ENCODE measurements at places on chromosomes 6 and 20.
A peak's percentile ranks its signal among the peaks of the same experiment; 100 is the strongest.

GRCh38 chr6:72657407-72658197 lies 35.7 kb downstream of the KCNQ5 start:
- DNase-seq: no peak

GRCh38 chr6:129865013-129865412 lies 3.9 kb upstream of the TMEM244 start:
- DNase-seq: peak; percentile 6

DNA sequence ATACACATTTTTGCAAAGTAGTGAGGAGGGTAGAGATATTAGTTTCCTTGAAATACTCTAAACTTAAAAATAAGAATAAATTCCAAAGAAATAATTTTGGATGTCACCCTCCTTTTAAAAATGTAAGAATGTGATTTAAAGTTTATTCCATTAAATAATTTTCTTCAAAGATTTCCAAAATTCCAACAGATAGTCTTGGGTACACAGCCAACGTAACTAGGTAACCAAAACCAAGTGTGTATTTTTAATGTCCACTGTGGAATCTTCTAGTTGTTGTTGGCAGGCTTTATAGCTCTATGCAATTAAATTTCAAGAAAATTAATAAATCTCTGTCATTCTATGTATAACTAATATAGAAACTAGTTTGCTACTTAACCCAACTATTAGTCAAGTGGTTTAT lies 101.3 kb downstream of the COL21A1 start:
- DNase-seq: no peak

- no peak for DNase-seq
These were observed 827.7 kb downstream of the MAFB start for GRCh38 chr20:39861381-39861780.

DNA sequence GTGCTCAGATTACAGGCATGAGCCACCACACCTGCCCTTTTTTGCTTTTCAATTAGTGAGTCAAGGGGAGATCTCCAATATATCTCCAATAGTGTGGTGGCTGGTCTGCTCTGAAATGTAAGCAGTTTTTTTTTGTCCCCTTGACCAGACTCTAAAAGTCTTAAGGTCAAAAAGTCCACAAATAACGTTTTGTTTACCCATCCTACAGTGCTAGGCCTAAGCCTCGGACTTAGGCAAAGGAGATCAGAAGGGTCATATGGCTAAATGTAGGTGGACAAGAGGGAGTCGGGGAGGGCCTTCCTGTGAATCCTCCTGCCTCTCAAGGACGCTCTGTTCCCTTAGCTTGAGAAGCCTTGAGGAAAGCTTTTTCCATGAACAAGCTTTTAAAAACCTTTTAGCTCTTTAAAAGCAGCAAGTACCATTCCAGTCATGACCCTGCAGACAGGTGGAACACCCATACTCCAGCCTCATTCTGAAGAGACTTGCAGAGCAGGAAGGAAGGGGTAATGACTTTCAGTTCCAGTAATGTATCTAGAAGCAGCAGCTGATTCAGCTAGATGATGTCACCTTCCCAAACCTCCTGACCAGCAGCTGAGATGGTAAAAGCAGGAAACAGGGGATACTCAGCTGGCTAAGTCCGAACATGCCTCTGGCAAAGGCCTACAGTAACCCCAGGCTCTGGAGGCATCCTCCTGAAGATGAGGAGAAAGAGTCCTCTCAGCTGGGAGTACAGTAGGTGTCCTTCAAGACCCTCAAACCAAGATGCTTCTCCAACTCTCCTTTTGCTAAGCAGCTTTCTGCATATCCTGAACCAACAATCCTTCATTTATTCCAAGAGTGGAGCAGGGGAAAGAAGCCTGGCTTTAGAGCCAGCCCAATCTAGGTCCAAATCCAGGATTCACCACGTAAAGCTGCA lies 23.6 kb downstream of the BCL2L1 start:
- DNase-seq: peak; percentile 65

GRCh38 chr6:148342350-148343046 lies at the start of gene SASH1:
Gene SASH1, plus strand, starts transcription at chr6:148342838. Its CDS starts 230 bp downstream, at chr6:148343068.
- no peak for DNase-seq

- DNase-seq: no peak
These were observed 266.9 kb upstream of the CITED2 start for GRCh38 chr6:139641376-139641775.

GRCh38 chr6:162385980-162386379 lies 341.6 kb downstream of the PRKN start:
- DNase-seq: no peak

DNA sequence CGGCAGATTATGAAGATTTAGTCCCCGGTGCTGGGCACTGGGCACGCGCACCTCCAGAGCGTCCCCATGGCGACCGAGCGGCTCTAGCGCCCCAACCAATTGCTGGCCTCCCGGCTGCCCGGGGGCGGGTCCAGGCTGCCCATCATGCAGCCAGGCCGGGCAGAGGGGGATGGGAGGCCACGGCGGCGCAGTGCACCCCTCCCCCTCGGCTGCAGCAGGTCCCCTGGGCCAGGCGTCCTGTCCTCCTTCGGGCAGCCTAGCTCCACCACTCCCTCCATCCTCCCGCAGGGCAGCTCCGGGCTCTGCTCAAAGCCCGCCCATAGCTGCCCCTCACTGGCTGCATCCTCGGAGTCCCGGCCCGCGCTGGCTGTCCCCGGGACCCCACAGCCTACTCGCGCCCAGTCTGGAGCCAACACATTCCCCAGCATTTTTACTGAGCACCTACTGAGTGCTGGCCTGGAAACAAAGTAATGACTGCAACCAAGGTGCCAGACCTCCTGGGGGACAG lies 99.4 kb downstream of the ASXL1 start:
- peak; percentile 26 for DNase-seq

DNA sequence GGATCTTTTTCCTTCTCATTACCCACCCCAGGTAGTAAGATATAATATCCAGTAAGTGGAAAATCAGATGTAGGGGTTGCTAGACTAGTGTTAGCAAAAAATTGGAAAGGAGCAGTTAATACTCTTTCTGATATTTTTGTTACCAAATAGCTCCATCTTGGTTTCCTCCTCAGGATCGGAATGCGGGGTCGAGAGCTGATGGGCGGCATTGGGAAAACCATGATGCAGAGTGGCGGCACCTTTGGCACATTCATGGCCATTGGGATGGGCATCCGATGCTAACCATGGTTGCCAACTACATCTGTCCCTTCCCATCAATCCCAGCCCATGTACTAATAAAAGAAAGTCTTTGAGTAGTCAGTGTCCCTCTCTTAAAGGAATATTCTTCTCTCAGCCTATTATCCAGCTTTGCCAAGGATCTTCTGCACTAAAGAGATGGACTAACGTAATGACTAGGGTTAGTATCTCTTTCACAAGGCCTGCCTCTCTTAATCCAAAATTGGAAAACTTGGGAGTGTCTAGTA lies 1.5 kb downstream of the ROMO1 start:
- no peak for DNase-seq

DNA sequence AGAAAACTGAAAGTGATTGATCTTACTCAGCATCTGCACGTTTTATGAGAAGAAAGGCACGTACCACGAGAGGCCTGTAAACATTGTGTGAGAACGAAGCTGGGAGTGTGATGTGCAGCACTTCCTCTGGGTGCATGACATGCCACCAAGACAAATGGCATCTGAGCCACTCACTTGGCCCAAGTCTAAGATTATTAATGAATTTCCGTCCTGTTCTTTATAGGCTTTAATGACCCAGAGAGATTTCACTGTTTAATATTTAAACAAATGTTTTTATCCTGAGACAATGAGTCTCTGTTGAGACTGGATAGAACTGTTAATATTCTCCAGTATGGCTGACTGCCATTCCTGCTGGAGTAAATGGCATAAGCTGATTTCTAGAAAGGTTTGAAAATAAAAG lies 172.6 kb upstream of the PHACTR1 start:
- no peak for DNase-seq

DNA sequence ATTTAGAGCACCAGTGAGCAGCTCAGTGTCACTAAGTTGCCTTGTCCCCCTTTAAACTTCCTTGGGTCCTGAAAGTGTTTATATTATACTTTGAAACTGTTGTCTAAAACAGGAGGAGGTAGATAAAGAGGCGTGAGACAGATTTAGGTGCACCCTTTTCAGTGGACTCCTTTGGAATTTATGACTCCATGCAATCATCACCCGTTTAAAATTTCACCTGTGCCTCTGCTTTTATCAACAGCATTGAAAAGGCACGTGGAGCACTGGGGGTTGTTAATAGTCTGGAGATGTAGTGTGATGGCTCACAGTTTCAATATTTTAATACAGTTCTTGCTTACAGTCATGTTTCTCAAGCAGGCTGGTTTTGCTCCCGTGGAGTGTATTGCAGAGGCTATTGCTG lies 162.2 kb downstream of the PHACTR1 start:
- DNase-seq: no peak

GRCh38 chr6:14974792-14975470 lies 270.9 kb upstream of the JARID2 start:
- DNase-seq: peak; percentile 36

DNA sequence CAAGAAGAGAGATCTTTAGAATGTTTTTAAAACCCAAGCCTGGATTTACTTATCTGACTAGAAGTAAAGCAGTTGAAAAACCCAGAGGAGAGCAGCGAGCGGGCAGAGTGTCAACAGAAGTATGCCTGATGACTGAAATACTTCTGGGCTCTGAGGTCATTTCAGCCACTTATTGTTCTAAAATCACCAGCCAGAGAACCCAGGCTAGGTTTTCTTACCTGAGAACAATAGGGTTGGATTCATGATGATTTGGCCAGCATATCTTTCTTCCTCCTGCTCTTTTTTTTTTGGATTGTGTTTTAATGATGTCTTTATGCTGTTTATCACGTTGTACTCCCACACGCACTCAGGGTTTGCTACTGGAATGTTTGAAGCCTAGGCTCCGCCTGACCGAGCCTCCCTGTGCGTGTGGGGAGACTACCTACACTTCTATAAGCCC lies 63.0 kb upstream of the KIF25 start:
- DNase-seq: no peak

DNA sequence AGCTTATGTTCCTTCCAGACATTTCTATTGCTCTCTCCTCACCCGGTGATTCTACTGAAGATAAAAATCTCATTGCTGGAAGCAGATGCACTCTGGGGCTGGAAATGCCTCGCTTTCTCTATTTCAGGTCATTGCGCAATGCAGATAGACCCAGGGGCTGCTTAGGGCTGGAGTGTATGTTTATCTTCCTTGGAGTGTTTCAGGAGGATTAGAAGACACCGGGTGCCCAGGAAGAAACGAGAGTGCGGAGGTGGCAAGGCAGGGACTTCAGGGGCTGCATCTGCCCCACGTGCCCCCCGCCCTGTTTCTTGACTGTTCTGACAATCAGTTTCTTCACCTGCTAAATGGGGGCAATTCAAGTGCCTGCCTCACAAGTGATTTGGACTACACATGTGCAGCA lies 45.6 kb upstream of the IYD start:
- DNase-seq: no peak

- no peak for DNase-seq
These were observed 259.4 kb downstream of the EPM2A start for GRCh38 chr6:145475794-145476396.

- DNase-seq: no peak
These were observed 291.4 kb downstream of the CENPW start for GRCh38 chr6:126631363-126631762.

- no peak for DNase-seq
These were observed 105.8 kb upstream of the TRAF3IP2 start for GRCh38 chr6:111711476-111711875.

DNA sequence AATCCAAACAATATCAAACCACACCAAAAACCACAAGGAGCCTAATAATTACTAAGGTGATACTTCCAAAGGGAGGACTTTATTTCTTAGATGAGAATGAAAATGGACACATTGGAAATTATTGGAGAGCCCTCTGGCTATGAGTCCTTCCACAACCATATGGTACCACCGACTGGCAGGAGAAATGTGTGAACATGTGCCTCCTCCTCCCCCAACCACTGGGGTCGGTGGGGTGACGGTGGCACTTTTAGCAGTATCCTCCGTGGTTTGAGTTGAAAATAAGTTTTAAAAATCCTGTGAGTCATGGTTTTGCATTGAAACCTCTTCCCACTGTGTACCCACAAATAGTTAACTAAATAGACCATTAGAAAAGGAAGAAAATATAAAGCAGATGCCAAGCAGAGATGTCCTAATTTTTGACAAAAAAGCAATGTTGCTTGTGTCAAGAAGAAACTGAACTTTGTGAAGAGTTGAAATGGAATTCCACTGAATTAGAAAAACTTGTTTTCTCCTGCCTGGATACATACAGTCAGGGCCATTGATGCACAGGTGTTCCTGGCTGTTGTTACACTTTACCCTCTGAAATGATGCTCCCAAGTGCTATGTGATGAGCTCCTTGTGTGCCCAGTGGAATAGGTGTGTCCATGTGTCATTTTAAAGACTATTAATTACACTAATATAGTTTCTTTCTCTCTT lies 3.2 kb downstream of the EDN1 start:
- DNase-seq: no peak

GRCh38 chr6:38728203-38728602 lies 13.1 kb downstream of the DNAH8 start:
- DNase-seq: no peak

DNA sequence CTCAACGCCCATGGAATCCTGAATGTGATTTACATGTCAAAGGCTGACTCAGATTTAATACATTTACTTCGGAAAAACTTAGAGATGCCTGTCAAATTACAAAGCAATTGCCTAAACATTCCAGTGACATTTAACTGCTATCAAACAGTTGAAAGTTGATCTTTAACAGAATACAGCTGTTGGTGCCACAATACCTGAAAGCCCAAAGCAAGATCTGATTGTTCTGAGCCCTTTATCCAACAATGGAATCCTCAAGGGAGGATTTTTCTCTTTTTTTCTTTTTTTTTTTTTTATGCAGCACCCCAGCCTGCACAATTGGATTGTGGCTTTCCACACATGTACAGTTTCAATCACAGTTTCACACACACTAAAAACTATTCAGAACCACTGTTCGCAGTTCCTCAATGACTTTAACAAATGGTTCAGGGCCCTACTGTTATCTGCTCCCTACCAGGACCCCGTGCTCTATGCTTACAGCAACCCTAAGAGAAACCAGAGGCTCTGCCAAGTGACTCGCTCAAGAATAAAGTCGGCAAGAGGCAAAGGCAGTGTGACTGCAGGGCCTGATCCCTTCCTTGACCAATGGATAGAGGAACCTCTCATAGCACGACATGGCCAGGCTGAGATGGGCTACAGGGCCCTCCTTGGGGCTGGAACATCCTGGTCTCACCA lies 33.3 kb downstream of the EPB41L2 start:
- DNase-seq: no peak

DNA sequence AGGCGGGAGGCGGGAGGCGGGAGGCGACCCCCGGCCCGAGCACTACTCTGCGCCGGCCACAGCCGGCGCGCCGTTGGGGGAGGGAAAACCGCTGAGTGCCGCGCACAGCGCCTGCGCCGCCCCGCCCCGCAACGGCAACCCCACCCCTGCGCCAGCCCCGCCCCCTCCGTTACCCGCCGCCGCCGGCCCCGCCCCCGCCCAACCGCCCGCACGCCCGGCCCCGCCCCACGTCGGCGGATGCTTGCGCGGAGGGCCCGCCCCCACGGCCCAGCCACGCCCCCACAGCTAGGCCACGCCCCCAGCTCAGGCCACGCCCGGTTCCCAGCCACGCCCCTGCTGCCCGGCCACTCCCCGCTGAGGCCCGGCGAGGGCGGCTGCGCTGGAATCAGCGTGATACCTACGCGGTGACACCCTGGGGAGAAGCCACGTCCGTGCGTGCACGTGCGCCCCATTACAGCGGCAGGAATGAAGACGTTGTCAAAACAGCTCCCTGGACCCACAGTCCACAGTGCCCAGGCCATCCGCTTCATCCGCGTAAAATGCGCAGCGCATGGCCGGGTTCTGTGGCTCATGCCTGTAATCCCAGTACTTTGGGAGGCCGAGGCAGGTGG lies at the start of gene TCFL5:
Gene TCFL5, minus strand, starts transcription at position 97 of the 611 bp plus-strand sequence. CDS start 152 bp downstream, outside the sequence.
- DNase-seq: peak; percentile 93

GRCh38 chr6:18897350-18897749 lies 510.2 kb downstream of the RNF144B start:
- no peak for DNase-seq

Measured in erythroblast (primary cell).